NCI-H187 (cell line): ENCODE measurements at places on chromosomes 11 and 22.

DNA sequence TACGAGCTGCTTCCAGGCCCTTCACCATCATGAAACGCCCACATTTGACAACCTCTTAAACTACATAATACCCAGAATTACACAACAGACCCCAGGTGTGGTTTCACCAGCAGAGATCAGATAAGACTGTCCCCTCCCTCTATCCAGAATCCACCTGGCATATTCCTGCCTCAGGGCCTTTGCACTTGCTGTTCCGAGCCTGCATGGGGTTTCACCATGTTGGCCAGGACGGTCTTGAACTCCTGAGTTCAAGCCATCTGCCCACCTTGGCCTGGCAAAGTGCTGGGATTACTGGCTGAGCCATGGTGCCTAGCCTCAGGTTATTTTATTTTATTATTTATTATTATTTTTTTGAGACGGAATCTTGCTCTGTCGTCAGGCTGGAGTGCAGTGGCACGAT is 73.4 kb downstream of the FBXO7 start:
- DNase-seq = no peak

DNA sequence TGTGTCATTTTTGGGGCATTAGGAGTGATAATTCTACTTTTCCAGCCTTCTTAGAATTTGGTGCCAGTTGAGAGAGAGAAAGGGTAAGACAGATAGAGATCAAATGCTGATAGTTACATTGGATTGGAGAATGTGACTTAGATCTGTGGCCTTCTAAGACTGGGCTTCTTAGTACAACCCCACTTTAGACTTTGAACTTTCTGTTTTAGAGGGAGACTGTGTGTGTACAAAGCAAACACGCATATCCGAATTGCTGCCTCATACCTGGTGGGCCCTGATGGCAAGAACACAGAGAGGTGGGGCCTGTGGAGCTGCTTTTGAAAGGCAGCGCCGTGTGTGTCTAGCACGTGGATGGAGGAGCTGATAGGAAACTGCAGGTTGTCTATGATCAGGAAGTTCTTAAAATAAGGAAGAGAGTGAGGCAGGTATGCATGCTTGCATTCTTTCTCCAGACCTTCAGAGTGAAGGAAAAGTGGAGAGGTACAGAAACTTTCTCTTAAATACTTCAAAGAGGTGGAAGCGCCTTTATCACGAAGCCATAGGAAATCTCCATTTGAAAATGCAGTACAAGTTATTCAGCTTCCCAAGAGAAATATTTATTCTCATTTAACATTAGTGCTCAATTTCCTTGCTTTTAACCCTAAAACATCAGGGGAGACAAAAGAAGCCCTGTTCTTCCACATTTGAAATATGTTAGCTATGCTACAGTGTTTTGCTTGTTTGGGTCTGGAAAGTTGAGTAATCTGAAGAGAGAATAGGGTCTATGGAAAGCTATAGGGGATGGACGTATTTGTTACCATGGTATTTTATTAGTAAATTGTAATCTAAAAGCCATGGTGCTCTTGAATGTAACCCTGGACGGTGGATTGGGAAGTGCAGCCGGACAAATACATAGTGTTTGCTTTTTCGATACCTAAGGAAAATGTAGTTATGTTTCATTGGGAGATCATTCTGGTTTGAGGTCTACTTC is 13.7 kb downstream of the PDHX start:
- no peak for DNase-seq

- no peak for DNase-seq
Measured at GRCh38 chr22:33811686-33812085, 108.6 kb downstream of the LARGE1 start.

DNA sequence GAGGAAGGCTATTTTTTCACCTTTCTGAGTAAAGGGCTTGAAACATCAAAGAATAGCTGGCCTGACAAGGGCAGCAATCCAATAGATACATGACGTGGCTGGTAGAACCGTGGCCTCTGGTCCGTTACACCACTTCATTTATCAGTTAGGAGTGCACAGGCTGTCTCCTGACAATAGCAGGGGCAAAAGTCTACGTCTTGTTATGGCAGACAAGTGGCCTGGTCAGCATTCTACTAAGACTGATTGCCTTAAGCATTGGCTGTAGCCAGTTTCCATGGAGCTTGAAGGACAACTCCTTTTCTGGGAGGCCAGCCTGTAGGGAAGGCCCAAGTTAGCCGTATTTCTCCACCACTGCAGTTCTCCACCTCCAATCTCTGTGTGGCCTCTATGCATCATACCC is 9.2 kb upstream of the GDPD4 start:
- no peak for DNase-seq

- no peak for DNase-seq
Measured at GRCh38 chr11:21428796-21429195, 759.4 kb downstream of the NELL1 start.

- DNase-seq = no peak
Measured at GRCh38 chr11:12430351-12430750, 53.0 kb downstream of the PARVA start.
